ENCODE measurements at places on chromosomes 16 and 17.

- no peak for DNase-seq
These were observed 90.0 kb downstream of the ELAC2 start for GRCh38 chr17:12927541-12928425.

DNA sequence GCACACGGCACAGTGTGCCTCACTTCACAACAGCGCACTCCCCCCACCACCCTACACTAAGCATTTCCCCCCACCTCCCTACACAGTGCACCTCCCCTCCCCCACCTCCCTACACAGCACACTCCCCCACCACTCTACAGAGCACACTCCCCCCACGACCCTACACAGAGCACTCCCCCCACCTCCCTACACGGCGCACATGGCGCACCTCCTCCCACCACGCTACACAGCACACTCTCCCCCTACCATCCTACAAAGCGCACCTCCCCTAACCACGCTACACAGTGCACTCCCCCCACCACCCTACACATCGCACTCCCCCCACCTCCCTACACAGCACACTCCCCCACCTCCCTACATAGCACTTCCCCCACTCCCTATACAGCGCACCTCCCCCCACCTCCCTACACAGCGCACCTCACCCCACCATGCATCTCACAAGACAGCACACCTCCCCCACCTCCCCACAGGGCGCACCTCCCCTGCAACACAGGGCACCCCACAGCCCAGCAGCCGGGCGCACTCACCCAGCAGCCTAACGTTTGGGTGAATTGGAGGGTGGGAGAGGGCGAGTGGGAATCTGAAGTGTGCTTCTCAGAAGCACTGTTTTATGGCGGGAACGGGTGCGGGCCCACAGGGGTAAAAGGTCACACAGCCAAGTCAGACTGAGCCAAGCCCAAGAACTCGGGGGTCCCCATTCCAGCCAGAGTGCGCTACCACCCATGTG lies 10.3 kb downstream of the KNOP1 start:
- DNase-seq = no peak

- DNase-seq = no peak
These were observed 24.2 kb downstream of the NSMCE1 start for GRCh38 chr16:27244363-27244755.

- peak; percentile 95 for DNase-seq
These were observed 1.2 kb downstream of the TRIM47 start for GRCh38 chr17:75876938-75877751.

GRCh38 chr17:17303847-17304490 lies 796 bp downstream of the NT5M start:
- no peak for DNase-seq

DNA sequence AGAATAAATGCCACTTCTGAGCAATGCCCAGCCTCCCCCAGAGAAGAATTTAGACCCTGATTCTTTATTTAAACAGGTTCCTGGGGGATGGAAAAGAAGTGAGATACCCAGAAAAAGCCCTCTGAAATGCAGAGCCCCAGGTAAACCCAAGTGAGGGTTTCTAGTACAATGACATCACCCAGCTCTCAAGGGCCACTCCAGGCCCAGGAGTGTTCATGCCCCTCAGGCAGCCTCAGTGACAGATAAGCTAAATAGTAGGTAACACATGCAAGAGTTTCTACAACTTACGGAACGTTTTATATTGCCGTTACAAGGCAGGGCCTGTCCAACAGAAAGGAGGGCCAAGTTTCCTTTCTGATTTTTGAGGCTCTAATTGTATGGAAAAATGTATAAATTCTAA lies 683.7 kb upstream of the SALL1 start:
- no peak for DNase-seq

DNA sequence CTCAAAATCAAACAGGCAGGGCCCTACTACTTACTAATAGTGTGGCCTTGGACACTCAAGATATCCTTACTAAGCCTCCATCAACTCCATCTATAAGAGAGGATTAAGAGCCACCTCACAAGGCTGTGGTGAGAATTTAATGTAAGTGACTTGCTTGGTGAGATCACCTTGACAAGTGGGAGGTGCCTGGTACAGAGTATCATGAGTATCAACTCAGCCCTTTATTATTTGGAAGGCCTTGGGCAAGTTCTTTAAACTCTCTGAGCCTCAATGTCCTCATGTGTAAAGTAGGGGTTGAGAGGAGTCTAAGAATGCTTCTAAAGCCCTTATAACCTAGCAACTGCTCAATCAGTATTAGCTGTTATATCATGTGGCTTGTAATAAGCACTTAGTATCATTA lies 15.0 kb downstream of the THUMPD1 start:
- DNase-seq = no peak

- no peak for DNase-seq
These were observed 27.0 kb upstream of the NXPH3 start for GRCh38 chr17:49548506-49549310.

GRCh38 chr16:88638323-88639230 lies at the start of gene IL17C:
Gene IL17C (plus strand): TSS chr16:88638572. CDS start chr16:88638642, 70 bp downstream.
- DNase-seq = no peak

DNA sequence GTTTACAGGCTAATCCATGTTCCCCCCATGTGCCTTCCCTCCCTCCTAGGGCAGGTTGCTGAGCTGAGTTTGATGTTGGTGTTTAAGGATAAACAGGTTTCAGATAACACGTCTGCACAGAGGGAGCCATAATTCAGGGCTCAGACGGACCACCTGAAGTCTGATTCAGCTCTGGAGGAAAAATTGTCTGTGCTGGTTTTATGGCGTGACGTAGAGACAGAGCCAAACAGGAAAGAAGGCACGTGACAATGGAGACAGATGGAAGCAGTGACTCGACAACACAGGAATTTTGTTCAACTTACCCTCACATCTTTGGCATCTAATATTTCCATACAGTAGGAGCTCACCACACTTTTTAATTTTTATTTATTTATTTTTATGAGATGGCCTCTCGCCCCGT lies 10.7 kb upstream of the USP10 start:
- DNase-seq = peak; percentile 67
